ENCODE measurements at places on chromosomes 1 and 21.

GRCh38 chr1:114833421-114833820, 21.2 kb upstream of the SYCP1 start:
- DNase-seq: no peak

DNA sequence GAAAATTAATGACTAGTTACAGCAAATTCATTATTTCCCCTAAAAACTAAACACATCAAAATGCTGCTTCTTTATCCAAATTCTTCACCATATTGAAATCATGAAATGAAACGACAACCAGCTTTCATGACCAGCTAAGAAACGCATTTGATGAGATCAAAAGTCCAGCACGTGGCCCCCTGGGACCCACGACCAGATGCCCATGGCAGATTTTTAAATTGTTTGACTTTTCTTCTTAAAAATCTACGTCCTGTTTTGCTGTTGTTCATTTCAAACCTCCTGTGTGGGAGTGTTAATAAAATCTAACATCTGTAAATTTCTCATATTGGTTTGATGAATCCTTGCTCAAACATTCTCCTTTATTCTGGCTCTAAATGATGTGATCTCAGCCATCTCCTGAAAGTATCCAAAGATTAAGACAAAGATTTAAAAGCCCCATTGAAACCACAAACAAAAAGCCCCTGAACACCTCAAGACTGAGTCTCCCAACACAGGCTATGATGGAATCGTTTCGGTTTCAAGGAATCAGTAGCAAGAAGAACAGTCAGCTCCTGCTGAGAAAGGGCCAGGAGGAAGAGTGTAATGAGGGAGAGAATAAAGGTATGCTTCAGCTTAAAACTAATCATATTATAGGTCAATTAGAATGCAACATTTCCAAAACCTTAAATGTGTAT, 523.6 kb downstream of the SMYD3 start:
- no peak for DNase-seq

GRCh38 chr1:87603626-87604025, 274.9 kb downstream of the LMO4 start:
- DNase-seq: no peak

DNA sequence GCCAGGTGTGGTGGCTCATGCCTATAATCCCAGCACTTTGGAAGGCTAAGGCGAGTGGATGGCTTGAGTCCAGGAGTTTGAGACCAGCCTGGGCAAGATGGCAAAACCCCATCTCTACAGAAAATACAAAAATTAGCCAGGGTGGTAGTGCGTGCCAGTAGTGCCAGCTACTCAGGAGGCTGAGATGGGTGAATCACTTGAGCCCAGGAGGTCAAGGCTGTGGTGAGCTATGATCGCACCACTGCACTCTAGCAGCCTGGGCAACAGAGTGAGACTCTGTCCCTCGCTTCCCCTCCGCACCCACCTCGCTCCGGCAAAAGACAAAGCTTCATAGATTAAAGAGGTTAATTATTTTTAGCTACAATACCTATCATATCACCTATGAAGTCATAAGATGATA, 100.0 kb downstream of the HHAT start:
- no peak for DNase-seq

- DNase-seq: no peak
These were observed 484.4 kb upstream of the ZRANB2 start for GRCh38 chr1:71565262-71565661.
